ENCODE measurements at places on chromosomes 1 and 21.

- no peak for DNase-seq
Measured at GRCh38 chr1:15173863-15174614, 20.5 kb downstream of the TMEM51 start.

DNA sequence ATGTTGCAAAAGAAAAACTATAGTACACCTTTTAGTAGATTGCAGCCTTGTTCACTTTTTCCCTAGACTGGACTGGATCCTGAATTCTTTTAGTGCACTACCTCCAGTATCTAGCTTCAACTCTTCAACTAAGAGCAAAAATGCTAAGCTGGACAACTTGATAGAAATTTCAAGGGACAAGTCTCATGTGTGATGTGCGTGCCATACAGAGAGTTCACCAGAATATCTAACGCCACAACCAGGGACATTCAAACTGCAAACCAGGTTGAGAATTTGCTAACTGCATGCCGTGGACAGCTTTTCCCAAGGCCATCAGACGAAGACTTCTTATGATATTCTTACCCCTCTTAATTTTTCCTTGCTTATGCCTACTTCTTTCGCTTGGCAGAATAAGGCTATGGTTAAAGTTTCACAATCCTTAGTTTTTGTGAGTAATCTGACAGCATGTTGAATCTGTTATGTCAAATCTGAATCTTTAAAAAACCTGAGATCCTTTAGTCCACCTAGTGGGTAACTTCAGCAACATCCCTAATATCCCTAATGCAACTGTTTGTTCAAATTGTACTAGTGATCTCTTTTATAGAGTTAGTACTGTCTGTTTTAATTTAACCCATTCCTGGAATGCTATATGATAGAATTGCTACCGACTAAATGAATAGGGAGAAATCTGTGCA lies 66.4 kb downstream of the DDAH1 start:
- no peak for DNase-seq

DNA sequence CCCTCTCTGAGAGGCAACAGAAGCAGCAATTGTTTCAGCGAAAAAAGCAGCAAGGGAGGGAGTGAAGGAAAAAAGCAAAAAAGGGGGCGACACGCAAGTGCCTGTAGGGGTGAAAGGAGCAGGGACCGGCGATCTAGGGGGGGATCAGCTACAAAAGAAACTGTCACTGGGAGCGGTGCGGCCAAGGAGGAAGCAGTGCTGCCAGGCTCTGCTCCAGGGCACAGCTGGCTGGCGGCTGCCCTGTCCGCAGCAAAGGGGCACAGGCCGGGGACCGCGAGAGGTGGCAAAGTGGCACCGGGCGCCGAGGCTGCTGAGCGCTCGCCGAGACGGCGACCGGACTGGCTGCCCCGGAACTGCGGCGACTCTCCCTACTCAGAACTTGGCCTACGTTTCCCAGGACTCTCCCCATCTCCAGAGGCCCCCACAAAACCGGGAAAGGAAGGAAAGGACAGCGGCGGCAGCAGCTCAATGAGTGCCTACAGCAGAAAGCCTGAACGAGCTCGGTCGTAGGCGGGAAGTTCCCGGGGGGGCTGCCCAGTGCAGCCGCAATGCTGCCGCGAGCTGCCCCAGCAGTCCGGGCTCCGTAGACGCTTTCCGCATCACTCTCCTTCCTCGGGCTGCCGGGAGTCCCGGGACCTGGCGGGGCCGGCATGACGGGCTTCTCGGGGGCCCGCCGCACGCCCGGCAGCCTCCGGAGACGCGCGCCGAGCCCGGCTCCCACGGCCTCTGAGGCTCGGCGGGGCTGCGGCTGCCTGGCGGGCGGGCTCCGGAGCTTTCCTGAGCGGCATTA lies 1.0 kb upstream of the CDKN2C start:
- peak; percentile 11 for DNase-seq

- no peak for DNase-seq
Measured at GRCh38 chr1:204340081-204340889, 19.4 kb downstream of the PLEKHA6 start.

GRCh38 chr1:111503585-111504060 lies at the start of the genes ADORA3 and TMIGD3:
Gene ADORA3, minus strand, starts transcription at chr1:111503633. Its CDS starts 279 bp downstream, at chr1:111503354.
Gene TMIGD3, minus strand, starts transcription at chr1:111503633. Its CDS starts 279 bp downstream, at chr1:111503354.
- no peak for DNase-seq

- no peak for DNase-seq
Measured at GRCh38 chr1:243459059-243459458, 203.2 kb downstream of the SDCCAG8 start.

- DNase-seq, result no peak
Measured at GRCh38 chr1:200479816-200480215, 70.0 kb upstream of the ZNF281 start.

DNA sequence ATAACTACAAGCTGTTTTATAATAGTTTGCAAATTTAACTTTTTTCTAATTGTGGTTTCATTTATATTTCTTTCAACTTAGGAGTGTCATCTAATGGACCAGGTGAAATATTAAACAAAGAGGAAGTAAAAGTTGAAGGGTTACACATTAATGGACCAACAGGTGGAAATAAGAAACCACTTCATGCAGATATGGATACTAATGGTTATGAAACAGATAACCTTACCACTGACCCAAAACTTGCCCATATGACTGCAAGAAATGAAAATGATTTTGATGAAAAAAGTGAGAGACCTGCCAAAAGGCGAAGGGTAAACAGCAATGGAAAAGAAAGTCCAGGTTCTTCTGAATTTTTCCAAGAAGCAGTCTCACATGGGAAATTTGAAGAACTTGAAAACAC lies 59.7 kb downstream of the MIER1 start:
- DNase-seq, result no peak

DNA sequence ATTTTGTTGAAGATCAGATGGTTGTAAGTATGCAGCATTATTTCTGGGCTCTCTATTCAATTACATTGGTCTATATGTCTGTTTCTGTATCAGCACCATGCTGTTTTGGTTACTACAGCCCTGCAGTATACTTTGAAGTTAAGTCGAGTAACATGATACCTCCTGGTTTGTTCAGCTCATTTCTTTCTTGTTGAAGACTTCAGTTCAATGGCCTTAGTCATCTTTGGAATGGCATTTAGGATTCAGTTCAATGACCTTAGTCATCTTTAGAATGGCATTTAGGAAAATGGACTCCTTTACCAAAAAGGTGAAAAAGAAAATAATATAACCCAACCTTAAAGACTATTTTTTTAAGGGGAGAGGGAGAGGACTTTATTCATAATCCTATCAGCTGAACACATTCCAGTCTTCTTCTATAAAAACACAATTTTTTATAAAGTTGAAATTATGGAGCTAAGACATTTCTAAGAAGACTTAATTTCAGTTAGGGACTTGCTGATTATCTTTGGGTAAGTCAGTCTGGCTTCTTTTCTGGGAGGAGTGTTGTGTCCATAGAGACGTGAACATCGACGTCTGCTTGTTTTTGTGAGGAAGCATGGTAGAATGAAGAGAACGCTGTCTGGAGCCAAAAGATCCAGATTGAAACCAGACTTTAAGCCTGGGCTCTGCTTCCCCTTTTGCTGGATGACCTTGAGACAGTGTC lies 48.3 kb downstream of the DDR2 start:
- no peak for DNase-seq

DNA sequence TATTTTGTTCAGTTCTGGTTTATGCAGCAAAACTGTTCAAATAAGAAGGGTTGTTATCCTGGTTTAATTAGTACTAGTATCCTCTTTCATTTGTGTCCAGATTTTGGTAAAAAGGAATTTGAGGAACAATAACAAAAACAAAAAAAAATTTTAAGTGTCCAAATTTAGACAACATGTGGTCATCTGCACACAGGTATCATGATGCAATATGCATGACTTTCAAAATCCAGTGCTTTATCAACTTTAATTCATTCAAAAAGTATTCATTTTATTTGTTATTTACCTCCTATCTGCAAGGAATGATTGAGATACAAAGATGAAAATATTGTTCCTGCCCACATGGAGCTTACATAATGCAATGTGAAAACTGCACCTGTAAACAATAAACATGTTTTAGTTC lies 16.7 kb upstream of the MAGI3 start:
- DNase-seq, result no peak

DNA sequence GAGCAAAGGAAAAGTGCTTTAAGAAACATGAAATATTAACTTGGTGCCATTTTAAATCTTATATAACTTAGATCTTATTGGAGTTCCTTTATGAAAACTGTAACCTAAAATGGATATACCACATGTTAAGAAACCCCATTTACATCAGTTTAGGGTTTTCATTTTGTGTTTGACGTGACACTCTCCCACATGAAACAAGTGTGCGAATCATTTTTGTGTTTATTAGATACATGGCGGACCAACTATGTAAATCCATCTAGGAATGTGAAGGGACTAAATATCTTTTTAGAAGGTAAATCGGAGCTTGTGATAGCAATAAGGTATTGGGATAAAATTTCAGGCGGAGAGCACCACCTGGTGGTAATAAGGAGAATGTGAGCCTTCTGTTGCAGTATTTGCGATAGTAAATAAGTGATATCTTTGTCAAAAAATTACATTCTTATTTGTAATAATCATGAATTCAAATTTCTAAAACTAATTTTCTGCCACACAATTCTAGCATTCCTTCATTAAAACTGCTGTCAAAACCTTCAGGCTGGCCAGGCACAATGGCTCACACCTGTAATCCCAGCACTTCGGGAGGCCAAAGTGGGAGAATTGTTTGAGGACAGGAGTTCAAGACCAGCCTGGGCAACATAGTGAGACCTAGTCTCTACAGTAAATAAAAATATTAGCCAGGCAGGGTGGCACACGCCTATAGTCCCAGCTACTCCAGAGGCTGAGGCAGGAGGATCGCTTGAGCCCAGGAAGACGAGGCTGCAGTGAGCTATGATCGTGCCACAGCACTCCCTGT lies 31.3 kb downstream of the SMAP2 start:
- DNase-seq, result peak; percentile 17

DNA sequence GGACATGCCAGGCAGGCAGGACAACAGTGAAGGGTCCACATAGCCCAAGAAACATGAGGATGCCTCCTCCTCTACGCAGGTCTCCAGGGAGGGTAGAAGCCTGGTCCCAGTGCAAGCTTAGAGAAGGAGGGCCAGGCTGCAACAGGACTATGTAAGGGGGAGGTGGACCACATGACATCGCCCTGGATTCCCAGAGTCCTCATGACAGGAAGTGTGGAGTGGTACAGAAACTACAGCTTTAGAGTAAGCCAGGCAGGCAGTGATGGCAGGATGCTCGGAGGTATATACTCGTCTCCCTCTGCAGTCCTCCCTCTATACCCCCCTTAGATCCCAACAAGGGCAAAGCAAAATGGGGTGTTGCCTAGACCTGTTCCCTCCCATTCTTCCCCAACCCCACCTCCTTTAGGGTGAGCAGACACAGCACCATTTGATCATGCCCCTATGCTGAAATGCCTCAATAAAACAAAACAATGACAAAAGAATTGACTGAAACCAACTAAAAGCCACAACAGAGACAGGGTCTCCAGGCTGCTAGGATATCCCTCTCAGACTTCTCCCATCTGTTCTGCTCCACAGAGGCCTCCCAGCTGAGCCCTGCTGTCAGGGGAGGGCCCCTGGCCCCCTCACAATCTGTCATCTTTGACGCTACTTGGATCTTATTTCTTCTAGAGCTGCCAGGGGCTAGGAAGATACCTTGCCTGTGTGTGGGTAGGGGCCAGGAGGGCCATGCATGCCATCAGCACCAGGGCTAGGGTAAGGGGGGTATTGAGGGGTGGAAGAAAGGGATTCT lies 13.1 kb downstream of the FAM78B start:
- DNase-seq, result no peak

- DNase-seq, result no peak
Measured at GRCh38 chr1:183694755-183695154, 41.6 kb upstream of the APOBEC4 start.

- DNase-seq, result no peak
Measured at GRCh38 chr1:220887520-220888416, 8.5 kb downstream of the HLX start.

DNA sequence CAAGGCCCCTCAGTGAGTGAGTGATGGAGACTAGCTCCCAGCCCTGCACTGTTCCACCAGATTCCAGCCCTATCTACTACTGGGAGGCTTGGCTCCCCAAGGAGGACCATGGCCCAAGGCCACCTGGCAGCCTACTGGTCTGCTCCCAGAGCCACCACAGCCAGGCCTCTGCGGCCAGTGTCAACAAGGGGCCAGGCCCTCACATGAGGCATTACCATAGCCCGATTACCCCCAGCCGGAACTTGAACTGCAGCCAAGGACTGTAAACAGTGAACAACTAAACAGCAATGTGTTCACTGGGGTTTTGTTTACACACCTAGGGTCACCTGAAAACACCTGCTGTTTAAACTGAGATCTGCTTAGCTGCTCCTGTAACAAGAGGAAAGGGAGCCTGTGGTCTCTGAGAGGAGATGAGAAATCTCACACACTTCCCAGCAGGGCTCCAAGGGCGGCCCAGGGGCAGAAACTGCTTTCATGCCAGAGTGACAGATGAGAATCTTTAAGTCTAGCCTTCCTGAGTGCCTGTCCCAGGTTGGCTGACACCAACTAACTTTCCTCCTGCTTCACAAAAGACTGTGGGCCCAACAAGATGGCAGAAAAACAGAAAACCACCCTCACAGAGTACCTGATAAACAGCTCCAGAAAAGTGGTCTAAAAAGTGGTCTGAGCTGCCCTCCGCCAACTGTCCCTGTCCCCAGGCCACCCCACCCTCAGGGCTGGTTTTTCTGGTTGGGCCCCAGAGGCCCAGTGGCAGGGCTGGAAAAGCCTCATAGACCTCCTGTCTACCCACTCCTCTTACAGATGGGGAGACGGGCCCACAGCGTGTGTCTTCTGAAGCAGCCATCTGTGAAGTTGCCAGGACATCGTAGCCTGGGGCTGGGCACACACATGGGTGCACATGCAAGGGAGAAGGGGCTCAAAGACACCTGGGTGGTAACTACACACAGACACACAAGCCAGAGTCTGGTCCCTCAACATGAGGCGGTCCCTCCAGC lies 28.8 kb downstream of the MEF2D start:
- no peak for DNase-seq

DNA sequence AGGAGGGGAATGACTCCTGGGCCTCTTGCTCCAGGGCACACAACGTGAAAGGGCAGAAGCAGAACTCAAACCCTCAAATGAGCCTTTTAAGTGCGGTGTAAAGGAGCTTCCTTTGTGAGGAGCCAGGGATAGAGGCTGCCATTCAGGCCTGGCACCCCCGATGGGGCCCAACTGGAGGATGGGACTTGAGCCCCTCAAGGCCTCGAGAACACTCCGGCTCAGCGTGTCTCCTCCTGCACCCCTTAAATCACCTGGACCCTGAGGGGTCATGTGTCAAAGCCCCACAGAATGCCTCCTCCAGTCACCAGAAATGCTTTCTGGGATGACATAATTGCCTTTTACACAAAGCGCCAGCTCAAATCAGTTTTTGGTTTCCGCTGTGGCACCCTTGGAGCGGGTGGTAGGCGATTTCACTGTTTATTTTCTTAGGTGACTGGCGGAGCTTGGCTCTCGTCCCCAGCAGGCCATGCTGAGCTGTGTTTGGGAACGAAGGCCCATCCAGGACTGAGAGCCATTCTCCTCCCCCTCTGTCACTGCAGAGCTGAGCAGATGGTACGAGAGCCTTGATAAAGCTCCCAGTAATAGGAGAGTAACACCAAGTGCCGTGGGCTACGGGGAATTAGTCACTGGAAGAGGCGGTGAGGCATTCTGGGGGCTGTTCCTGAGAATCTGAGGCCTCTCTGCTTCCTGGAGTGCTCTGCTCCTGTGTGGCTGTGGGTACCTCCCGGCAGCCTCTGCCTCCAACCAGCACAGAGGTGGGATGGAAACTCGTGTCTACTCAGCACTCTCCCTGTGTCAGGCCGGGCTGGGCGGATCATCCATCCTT lies 163.0 kb downstream of the GRIK3 start:
- no peak for DNase-seq

All from activated T-cell treated with anti-CD3 and anti-CD28 coated beads for 1 hour (primary cell).